Motor neuron (in vitro differentiated cells): ENCODE measurements at places on chromosomes 7 and 10. TPM values are rescaled to one million over a fixed set of nuclear protein-coding genes. Genes with fewer than 3 reads are reported as not detected.

COBL gene
- 54.8 and 58.4 TPM in 2 replicates for total RNA-seq

AFAP1L2 gene
- 26.9 TPM in 2 replicates for total RNA-seq

LIPK gene
- not detected in 2 replicates for total RNA-seq

MORN4 gene
- 5.1 and 5.5 TPM in 2 replicates for total RNA-seq

GRM3 gene
- total RNA-seq = 2.0 and 2.3 TPM in 2 replicates

CRHR2 gene
- total RNA-seq = 0.60 and 0.73 TPM in 2 replicates

- no peak for ATAC-seq
Measured at GRCh38 chr7:139071680-139072079, 35.8 kb upstream of the ZC3HAV1L start.

DNA sequence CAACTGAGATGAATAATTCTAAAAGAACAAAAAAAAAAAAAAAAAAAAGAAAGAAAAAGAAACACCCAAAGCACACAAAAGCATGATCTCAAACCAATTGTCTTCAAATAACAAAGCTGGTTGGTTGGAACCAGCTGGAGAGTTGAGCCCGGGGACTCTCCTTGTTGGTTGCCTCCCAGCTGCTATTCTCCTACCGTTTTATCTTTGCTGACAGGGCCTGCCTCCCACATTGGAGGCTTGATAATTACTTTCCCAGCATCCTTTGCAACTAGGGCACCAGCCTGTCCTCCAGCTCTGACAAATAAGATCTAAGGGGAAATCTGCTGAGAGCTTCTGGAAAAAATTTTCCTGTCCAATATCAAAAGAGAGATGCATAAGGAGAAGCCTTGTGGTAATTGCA is 6.8 kb downstream of the PON1 start:
- peak; percentile 99 for ATAC-seq
